ENCODE measurements at places on chromosomes 12 and 14.

GRCh38 chr14:91649930-91650329 is 82.0 kb downstream of the CATSPERB start:
- no peaks in the 10 kb centered on the region for H3K4me1 ChIP-seq
- no peak overlapping the region for H3K4me3 ChIP-seq
- no peak overlapping the region for H3K27ac ChIP-seq
- DNase-seq, result no peak
- H3K27me3 ChIP-seq, result peaks cover 4% of the 10 kb centered on the region
- H3K36me3 ChIP-seq, result peaks cover 4% of the 10 kb centered on the region

DNA sequence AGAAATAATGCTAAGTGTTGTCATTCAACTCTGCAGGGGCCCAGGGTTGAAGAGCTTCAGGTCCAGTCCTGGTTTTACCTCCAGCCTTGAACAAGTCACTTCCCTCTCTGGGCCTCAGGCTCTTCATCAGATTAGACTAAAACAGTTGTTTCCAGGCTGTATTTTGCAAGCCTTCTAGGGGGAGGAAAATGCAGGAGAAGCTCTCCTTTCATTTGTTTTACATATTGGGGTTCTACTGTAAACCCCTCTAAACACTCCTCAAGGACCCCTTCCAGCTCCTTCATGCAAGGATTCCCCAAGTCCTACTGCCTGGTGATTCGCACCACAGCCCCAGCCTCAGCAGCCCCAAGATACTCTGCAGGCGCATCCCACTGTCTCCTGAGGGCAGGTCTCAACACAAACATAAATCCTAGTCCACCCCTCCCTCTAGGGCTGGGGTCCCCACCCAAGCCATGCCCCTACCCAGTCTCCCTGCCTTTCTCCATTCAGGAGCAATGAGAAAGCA is 2.7 kb downstream of the SDR9C7 start:
- peak; percentile 49 for DNase-seq
- peaks cover 15% of the 10 kb centered on the region for H3K27me3 ChIP-seq

DNA sequence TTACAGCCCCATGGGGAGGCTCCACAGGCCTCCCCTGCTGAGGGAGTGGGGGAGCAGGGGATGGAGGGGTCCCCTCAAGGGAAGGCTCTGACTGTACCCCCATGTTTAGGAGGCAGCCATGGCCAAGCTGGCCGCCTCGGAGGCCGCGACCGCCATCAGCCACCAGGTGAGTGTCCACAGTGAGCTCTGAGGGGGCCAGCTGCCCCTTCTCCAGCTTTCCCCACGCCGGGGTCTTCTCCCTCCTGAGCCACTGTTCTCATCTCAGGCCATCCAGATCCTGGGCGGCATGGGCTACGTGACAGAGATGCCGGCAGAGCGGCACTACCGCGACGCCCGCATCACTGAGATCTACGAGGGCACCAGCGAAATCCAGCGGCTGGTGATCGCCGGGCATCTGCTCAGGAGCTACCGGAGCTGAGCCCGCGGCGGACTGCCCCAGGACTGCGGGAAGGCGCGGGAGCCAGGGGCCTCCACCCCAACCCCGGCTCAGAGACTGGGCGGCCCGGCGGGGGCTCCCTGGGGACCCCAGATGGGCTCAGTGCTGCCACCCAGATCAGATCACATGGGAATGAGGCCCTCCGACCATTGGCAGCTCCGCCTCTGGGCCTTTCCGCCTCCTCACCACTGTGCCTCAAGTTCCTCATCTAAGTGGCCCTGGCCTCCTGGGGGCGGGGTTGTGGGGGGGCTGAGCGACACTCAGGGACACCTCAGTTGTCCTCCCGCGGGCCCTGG is 13.6 kb downstream of the ACADS start:
- H3K4me3 ChIP-seq, result no peak overlapping the region
- no peaks in the 10 kb centered on the region for H3K27me3 ChIP-seq
- no peak overlapping the region for H3K27ac ChIP-seq
- H3K36me3 ChIP-seq, result peaks cover 2% of the 10 kb centered on the region

DNA sequence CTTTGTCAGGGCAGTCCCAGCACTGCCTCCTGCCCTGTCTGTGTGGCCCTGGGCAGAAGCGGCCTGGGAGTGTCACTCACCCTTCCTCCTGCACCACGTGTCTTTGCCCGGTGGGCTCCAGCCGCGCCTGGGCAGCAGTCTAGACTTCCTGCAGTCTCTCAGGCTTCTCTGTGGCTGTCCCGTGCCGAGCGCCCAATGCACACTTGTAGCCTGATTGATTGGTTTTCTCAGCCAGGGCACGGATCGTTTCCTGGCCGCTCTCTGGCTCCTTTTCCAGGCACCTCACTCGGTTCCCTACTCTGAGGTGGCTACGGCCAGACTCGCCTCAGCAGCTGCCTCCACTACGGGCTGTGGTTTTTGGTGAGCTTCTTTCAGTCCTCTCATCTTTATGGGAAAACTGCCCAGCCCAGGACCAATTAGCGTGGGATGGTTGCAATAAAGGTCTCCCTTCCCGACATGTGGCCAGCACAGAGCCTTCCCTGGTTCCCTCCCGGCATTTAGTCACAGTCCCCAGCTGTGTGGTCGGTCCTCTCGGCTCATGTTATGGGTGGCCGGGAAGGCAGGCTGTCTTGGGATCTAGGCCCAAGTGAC is 133.1 kb downstream of the CACNA1C start:
- H3K36me3 ChIP-seq, result peaks cover 8% of the 10 kb centered on the region
- DNase-seq, result no peak
- H3K4me3 ChIP-seq, result no peak overlapping the region

DNA sequence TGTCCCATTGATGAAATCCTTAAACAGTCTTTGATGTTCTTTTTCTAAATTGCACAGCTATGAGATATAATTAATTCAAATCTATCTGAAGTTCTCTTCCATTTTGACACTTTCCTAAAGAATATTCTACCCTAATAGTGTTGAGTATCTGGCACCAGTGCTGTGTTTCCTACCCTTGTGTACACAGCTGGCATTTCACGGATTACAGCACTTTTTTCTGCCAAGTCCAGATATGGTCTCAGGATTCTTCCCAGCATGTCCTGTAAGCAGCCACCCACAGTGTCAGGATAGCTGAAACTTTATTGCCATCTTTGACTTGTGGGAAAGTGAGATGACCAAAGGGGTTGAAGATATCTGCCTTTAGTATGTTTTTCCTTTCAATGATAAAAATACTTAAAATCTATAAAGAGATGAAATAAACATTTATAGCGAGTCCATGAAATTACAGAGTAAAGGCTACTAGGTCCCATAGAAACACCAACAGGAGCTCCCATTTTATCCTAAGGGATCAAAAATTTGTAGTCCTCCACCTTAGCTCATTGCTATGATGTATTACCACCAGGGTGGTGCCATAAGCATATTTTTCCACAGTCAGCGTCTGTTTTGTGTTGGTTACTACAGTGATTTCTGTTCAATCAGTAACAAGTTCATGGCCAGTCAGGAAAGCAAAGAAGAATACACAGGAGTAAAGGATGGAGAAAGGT is 96.7 kb downstream of the TRHDE start:
- H3K4me3 ChIP-seq, result no peak overlapping the region
- H3K27me3 ChIP-seq, result peaks cover 6% of the 10 kb centered on the region
- no peaks in the 10 kb centered on the region for H3K36me3 ChIP-seq
- no peaks in the 10 kb centered on the region for H3K4me1 ChIP-seq

- H3K4me3 ChIP-seq, result no peak overlapping the region
- H3K27ac ChIP-seq, result no peak overlapping the region
- H3K4me1 ChIP-seq, result peaks cover 11% of the 10 kb centered on the region
- no peaks in the 10 kb centered on the region for H3K27me3 ChIP-seq
- no peaks in the 10 kb centered on the region for H3K36me3 ChIP-seq
- DNase-seq, result no peak
These were observed 113.2 kb downstream of the CAND1 start for GRCh38 chr12:67382241-67382871.

GRCh38 chr14:66038212-66038611 is 448.0 kb upstream of the CCDC196 start:
- H3K27ac ChIP-seq, result no peak overlapping the region
- H3K4me1 ChIP-seq, result no peaks in the 10 kb centered on the region
- no peak for DNase-seq
- H3K27me3 ChIP-seq, result peaks cover 10% of the 10 kb centered on the region
- no peaks in the 10 kb centered on the region for H3K36me3 ChIP-seq

GRCh38 chr12:54159140-54159539 is 29.6 kb downstream of the SMUG1 start:
- no peaks in the 10 kb centered on the region for H3K36me3 ChIP-seq
- H3K4me3 ChIP-seq, result peak overlapping the region; percentile 16
- peak overlapping the region; percentile 24 for H3K27ac ChIP-seq
- H3K4me1 ChIP-seq, result peaks cover 77% of the 10 kb centered on the region
- H3K27me3 ChIP-seq, result peaks cover 7% of the 10 kb centered on the region
- DNase-seq, result no peak

GRCh38 chr12:130747867-130748740 is 32.0 kb upstream of the RIMBP2 start:
- no peak overlapping the region for H3K4me3 ChIP-seq
- H3K27me3 ChIP-seq, result peaks cover 13% of the 10 kb centered on the region
- H3K4me1 ChIP-seq, result peaks cover 8% of the 10 kb centered on the region
- no peaks in the 10 kb centered on the region for H3K36me3 ChIP-seq
- peak; percentile 90 for DNase-seq

DNA sequence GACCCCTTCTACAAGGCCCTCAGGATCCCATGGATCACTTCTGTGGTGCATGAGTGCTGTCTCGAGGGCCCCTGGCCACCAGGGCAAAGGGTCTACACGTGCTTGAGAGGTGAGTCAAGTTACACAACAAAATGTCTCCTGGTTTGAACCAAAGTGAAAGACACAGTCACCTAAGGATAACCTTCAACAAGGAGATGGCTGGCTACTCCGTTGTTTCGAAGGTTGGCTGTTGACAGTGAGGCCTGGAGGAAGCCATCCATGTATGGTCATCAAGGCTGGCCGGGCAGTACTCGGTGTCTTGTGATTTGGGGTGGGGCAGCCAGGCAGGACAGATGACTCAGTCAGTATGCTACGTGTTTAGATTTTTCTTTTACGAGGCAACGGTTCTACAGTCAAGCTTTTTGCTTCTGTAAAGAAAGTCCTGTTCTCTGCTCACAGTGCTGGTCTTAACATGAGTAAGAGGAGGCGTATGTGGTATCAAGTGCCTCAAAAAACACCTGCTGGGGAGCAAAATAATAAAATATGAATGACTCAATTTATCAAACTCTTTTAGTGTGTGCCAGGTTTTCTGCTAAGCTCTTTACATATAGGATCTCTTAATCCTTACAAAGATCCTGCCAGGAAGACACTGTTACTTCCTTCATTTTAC is 18.0 kb upstream of the NT5DC3 start:
- H3K27me3 ChIP-seq, result no peaks in the 10 kb centered on the region
- H3K36me3 ChIP-seq, result no peaks in the 10 kb centered on the region
- peak overlapping the region; percentile 23 for H3K4me3 ChIP-seq
- DNase-seq, result no peak
- peak overlapping the region; percentile 96 for H3K27ac ChIP-seq
- peaks cover 22% of the 10 kb centered on the region for H3K4me1 ChIP-seq

GRCh38 chr12:62730649-62731048 is 204.3 kb downstream of the PPM1H start:
- peaks cover 47% of the 10 kb centered on the region for H3K4me1 ChIP-seq
- no peaks in the 10 kb centered on the region for H3K27me3 ChIP-seq
- no peak for DNase-seq
- H3K27ac ChIP-seq, result peak overlapping the region; percentile 92
- H3K36me3 ChIP-seq, result peaks cover 15% of the 10 kb centered on the region

DNA sequence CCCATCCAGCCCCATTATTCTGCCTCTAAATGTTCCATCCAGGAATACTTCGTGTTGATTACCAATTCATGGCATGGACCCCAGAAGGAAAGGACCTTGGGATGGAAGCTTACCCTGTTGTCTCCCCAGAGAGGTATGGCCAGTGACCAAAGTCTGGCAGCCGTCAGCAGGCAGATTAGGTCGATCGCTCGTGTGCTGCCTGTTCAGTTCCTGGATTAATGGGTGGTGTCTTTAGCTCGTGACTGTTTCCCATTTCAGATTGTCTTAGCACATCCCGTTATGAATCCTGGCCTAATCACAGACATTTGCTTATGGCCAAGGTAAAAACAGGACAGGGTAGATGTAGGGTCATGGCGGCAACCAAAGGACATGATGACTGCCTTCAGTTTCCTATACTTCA is 122.9 kb upstream of the NTF3 start:
- no peak for DNase-seq
- peaks cover 25% of the 10 kb centered on the region for H3K27me3 ChIP-seq
- no peak overlapping the region for H3K4me3 ChIP-seq
- H3K36me3 ChIP-seq, result peaks cover 9% of the 10 kb centered on the region
- H3K4me1 ChIP-seq, result no peaks in the 10 kb centered on the region
- no peak overlapping the region for H3K27ac ChIP-seq

DNA sequence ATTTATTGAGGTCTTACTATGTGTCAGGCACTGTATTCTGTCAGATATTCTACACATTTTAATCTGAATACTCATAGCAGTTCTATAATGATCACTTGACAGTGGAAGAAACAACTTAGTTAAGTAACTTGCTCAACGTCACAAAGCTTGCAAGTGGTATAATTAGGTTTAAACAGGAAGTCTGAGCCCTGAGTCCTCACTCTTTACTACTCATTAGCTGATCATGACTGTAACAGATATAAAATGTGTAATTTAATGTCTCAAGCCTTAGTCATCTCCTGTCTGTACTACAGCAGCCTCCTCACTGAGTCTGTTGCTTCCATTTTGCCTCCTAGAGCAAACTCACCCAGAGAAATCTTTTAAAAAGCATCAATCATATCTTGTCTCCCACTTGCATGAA is 38.9 kb downstream of the PPP4R4 start:
- H3K27me3 ChIP-seq, result peaks cover 3% of the 10 kb centered on the region
- DNase-seq, result no peak

DNA sequence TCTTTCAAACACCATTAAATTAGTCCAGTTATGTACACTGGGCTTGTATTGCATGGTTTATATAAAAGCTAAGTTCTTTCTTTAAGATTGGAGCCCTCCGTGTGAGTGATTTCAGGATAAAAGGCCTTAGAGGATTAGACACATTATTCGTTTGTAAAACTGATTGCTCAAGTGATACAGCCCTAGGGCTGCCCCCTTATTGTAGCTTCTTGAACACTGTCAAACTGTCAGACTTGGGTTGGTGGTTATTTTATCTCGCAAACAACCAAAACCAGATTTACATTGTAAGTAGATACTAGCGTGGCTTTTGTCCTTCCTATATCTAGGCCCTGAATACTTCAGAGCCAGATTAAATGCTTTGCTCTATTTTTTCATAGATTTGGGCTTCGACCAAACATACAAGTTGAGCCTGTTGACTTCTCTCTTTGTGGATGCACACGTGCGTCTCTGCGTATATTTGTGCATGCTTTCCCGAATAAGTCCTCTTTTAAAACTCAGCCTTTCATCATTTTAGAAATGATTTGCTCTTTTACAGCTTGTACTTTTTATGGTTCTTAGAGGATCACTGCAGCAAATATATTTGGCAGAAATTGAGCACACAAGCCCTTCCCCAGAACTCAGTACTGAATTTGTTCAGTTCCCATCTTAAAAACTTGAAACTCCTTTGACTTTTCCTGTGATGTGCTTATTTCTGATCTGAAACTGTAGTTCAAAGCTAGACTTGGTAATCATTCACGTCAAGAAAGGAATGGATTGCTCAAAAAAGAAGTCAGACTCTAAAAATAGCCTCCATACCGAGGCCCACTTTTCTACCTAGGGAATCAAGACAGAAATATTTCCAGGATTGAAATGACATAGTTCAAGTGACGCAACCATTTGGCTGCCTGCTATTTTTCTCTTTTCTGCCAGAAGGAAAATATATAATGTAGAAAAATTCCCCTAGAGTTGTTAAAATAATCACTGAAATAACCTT is 129.5 kb downstream of the ETV6 start:
- no peaks in the 10 kb centered on the region for H3K27me3 ChIP-seq
- no peak overlapping the region for H3K4me3 ChIP-seq
- peaks cover 27% of the 10 kb centered on the region for H3K36me3 ChIP-seq
- peaks cover 22% of the 10 kb centered on the region for H3K4me1 ChIP-seq
- DNase-seq, result no peak
- peak overlapping the region; percentile 64 for H3K27ac ChIP-seq
